ENCODE measurements at places on chromosomes 16 and 17.

GRCh38 chr17:45302649-45303173, 14.1 kb downstream of the MAP3K14 start:
- DNase-seq = no peak

GRCh38 chr17:8173871-8174322, 2.3 kb downstream of the TMEM107 start:
- no peak for DNase-seq

DNA sequence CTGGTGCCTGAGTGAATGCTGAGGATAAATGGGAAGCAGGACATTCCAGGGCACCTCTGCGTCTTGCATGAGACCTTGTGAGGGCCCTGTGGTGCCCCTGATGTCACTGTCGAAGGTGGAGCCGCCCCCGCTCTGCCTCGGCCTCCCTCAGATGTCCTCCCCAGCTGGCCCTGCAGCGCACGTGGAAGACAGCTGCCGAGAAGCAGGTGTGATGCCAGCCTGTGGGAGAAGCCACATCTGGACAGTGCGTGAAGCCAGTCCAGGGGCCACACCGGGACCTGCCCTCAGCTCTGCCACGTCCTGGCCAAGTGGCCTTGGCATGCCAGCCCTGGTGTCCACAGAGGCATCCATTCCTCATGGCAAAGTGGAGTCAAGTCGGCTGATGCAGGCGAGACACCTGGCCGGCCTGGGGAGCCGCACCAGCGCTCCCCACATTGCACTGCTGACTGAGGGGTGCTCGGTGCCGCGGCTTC, 21.6 kb upstream of the METRNL start:
- DNase-seq = no peak

- DNase-seq = no peak
These were observed 28.9 kb downstream of the MYO1D start for GRCh38 chr17:32847977-32848376.

Measured in NCI-H1436 (cell line).